Smooth muscle cell of the brain vasculature (primary cell): ENCODE measurements at places on chromosomes 5 and 9.

DNA sequence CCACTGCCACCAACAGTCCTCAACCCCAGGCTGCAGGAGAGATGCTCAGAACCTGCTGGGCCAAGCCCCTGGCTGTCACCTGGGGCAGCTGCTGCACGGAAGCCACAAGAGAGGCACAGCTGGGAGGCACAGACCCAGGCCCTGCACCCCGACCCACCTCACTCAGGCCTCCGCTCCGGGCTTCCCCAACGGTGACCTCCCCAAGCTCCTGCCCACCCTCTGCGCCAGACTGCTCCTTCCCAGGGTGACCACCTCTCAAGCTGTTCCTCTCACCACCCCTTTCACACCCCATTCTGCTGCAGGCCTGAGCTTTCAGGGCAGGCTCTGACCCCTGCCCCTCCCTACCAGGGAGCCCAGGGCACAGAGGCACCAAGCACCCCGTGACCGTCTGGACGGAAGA is 33.0 kb downstream of the VAV2 start:
- no peak for DNase-seq

GRCh38 chr5:54746777-54747398 is 229.3 kb downstream of the SNX18 start:
- DNase-seq, result no peak

DNA sequence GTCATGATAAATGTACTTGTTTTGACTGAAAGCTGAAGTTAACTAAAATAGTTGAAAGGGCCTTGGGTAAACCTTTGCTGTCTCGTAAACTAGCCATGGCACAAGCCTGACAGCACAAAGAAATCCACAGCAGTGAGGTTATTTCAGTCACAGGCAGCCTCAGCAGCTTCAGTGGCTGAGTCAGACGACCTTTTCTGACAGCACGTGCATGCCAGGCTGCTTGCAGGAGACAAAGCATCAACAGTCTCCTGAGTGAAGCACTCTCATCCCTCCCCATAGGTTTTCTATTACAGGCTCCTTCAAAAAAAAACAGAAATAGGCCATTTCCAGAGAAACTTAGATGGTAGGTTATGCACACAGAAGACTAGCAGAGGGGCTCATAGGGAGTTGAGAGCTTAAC is 34.6 kb downstream of the OXCT1 start:
- peak; percentile 74 for DNase-seq

GRCh38 chr9:131701789-131702337 is 38.0 kb downstream of the RAPGEF1 start:
- no peak for DNase-seq

GRCh38 chr5:112643339-112643971 is 94.2 kb upstream of the APC start:
- DNase-seq, result no peak

DNA sequence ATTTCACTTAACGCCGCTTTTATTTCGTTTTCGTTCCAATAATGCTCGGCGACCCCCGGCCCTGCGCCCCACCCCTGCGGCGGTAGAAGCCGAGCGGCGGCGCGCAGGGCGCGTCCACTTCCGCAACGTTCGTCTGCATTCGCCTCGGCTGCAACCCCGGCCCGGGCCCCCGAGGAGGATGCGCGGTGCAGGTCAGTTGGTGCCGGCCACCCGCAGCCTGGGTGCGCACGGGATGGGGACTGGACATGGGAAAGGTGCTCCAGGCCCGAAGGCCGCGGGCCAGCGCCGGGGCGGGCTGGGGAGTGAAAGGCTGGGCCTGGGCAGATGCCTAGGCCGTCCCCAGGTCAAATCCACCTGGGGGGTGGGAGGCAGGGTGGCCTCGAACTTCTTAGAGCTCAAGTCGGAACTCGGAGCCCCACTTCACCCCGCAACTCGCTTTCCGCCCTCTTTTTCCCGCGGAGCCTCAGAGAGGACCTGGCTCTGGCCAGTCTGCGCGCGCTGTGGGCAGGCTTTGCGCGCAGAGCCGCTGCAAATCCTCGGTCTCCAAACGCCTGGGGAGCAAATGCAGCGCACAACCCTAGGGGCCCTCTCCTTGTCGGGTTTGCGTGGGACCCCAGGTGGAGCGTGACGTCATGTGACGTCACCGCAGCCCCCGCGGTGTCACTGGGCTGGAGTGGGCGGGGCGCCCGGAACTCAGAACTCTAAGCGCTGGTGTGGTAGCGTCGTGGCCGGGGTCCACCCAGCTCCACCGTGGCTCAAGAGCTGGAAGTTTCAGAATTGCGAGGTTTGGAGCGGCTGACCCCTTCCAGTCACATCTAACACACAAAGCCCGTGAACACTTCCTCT is 3.3 kb downstream of the TLX3 start:
- DNase-seq, result no peak
